ENCODE measurements at places on chromosomes 12 and 14.

GRCh38 chr12:120677765-120678473, 9.0 kb upstream of the MLEC start:
- DNase-seq = no peak

DNA sequence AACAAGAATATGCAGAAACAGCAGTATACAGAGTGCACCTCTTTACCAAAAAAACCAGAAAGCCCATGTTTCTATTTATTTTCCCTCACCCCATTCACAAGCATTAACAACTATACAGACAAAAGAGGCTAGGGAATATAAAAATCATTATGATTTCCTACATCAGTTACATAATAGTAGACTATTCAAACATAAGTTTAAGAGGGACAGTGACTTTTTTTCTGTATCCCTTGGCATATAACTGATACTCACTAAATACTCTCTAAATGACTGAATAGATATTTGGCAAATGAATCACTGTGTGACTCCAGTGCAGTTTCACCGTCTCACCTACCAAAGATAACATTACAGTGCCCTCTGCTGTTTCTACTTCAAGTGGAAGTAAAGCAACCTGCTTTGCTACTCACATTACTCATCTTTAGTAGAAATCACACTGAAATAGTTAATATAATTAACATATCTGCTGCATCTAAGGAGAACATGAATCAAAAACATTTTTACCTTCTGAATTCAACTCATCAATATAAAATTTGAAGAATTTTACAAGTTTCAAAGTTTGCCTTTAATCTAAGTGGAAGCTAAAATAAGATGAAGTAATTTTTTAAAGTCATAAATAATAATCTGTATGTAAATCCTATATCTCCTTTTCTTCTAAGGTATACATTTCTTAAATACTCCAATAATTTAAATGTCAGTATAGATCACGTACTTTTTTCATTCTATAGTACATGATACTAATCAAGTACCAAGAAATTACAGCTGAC, 103.8 kb downstream of the OSBPL8 start:
- DNase-seq = peak; percentile 42

- DNase-seq = no peak
These were observed 197.2 kb downstream of the NRXN3 start for GRCh38 chr14:78367355-78367754.

GRCh38 chr12:108381787-108382436, 42.8 kb upstream of the CMKLR1 start:
- DNase-seq = no peak

DNA sequence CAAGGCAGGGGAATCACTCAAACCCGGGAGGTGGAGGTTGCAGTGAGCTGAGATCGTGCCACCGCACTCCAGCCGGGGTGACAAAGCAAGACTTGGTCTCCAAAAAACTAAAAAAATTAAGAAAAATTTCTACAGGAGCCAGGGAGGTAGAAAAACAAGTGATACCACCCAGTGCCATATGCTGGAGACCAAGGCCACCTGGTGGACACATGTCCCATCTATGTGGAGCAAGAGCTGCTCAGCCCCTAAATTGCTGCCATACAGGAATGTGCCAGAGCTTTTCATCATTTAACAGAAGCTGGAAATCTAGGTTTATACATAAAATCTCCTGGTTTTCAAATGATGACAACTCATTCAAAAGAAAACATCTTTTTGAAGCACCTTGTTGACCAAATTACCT, 61.4 kb upstream of the ELK3 start:
- DNase-seq = no peak

DNA sequence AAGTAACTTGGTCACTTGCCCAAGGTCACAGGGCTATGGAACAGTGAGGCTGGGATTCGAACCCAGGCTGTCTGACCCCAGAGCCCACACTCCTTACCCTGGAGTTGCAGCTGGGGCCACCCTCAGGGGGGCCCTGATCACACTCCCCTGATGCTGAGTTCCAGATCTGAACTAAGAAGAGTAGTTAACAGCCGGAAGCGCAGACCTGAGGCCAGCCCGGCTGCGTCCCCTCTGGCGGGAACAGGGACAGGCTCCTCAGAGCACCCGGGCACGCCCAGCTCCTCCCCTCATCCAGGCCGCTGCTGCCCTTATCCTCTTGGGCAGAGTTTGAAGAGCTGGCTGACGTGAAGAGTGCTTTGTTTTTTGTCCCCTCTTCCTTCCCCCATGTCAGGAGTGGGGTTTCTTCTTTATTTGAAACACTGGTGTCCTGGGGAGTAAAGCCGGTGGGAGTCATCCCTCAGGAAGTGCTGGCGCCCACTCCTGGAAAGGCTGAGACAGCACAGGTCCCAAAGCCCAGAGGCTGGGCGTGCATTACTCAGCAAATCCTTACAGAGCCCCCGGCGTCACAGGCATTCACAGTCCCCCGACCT, 8.7 kb downstream of the PHB2 start:
- peak; percentile 78 for DNase-seq

- no peak for DNase-seq
These were observed 27.3 kb downstream of the ZC3H14 start for GRCh38 chr14:88590173-88590572.

GRCh38 chr12:62698701-62699101, 232.1 kb downstream of the MON2 start:
- DNase-seq = no peak

- no peak for DNase-seq
These were observed 51.0 kb downstream of the LMNTD1 start for GRCh38 chr12:25502118-25502517.

DNA sequence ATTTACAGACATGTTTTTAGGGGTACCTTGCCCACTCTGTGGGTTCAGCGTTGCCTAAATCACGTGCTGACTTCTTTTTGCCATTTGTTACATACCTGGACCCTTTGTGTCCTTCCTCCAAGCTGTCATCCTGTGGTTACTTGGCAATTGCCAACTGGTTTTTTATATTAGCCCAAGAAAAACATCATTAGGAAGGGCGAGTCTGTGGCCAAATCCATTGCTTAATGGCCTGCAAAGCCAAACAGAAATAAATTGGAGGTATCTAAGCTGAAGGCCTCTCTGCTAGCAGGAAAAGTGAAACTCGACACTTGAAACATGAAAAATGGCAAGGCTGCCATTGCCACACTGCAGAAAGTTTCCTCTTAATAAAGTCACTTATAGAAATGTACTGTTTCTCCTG, 190.4 kb downstream of the NUAK1 start:
- DNase-seq = no peak

DNA sequence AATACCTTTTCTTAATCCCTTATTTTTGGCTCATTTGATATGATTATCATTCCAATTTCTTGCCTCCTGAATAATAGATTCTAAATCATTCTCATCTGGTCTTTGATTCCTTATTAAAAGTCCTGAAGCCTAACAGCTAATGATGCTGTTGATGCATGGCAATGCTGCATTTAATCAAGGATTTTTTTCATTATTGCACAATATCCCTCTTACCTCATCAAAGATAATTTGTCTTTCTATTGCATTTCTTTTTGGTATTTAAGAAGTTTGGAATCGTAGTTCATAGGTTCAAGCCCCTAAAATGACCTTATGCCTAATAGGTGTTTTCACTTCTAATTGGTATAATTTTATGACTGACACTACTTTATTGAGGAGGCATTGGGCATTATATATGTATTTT, 648.2 kb upstream of the STXBP6 start:
- no peak for DNase-seq

- DNase-seq = no peak
These were observed 157.6 kb downstream of the AACS start for GRCh38 chr12:125222876-125223275.

DNA sequence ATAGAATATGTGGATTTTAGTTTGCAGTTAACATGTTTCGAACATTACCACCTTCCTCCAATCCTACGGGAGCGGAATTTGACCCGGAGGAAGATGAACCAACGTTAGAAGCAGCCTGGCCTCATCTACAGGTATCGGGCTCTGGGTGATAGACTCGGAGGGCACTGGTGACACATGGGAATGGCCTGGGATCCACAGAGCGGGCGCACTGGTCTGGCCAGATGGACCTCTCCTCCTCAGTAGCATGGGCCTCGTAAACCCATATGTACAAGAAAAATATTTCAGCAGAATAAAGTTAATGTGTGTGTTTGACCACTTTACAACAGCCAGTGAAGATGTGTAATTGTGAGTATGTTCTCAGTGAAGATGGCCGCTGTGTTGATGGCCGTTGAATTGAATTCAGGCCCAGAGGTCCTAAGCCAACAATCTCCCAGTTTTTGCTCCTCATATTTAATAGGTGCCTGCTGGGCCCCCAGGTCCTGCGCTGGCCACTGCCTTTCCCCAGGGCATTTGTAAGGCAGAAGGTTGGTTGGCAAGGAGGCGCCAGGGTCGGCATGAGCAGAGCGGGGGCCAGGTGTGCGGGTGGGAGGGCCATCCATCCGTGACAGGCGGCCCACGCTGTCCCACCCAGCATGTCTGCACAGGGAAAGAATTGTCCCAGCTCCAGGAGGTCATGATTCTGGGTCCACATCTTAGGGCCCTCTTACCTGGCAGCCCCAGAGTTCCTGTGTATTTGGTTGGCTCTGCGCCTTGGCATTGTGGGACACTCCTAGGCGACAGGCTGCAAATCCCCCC, 82.0 kb upstream of the DYNC1H1 start:
- DNase-seq = no peak

DNA sequence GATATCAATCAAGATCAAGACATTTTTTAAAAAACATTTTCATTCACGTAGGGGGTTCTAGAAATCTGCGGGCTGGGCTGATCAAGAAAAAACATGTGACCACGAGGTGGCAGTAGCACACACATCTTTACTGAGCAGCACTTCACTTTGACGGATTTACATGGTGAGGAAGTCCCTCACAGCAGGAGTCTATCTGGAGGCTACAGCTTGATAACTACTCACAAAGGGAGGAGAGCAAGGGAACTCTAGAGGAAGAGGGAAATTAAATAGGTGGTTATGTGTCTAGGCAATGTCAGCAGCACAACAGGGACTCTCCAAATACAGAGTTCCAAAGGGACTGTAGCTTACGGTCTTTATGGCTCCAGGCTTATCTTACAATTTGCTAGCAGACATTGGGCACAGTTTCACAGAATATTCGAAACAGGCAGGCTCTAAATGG, 248.1 kb downstream of the DPY19L2 start:
- DNase-seq = peak; percentile 37

DNA sequence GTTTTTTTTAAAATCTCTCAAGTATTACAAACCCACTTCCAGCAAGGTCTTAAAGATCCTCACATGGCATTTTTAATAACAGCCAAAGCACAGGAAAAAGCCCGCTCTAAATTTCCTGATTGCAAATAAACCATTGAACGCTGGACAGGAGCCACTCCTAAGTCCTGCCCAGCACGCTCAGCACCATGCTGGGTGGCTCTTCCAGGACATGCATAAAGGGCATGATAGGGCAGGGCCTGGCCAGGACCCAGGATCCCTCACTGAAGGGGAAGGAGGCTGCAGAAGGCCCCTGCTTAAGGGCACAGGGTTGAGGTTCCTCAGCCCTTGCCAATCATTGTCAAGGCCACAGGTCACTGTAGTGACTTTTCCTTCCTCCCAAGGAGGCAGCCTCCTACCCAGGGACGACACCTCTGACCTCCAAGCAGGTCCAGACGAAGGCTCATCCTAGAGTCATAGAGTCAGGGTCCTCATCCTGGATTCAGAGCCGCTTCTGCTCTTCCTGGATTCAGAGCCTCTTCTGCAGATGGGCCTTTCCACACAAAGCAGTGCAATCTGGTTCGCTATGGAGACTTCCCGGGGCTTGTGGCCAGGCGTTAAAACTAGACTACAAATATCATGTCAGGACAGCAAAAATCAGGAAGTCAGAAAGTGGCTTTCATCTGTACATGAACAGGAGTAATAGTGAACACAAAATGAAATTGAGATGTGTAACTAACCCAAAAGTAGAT, 123.8 kb downstream of the GCH1 start:
- DNase-seq = no peak

DNA sequence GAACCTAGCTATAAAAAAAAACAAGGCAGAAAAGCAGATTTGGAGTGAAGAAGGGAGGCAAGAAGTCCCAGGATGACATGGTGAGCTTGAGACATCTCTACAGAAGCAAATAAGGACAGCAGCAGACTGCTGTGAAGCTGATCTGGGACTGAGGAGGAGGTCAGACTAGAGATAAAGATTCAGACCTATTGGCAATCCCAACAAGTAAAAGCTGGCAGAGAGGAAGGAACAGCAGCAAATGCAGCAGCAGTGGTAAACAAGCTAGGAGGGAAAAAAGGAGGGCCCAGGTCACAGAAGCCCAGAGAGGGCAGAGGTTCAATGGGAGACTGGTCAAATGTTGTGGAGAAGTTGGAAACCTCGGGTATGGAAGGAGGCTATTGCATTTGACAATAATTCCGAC, 11.3 kb downstream of the SPTB start:
- no peak for DNase-seq

DNA sequence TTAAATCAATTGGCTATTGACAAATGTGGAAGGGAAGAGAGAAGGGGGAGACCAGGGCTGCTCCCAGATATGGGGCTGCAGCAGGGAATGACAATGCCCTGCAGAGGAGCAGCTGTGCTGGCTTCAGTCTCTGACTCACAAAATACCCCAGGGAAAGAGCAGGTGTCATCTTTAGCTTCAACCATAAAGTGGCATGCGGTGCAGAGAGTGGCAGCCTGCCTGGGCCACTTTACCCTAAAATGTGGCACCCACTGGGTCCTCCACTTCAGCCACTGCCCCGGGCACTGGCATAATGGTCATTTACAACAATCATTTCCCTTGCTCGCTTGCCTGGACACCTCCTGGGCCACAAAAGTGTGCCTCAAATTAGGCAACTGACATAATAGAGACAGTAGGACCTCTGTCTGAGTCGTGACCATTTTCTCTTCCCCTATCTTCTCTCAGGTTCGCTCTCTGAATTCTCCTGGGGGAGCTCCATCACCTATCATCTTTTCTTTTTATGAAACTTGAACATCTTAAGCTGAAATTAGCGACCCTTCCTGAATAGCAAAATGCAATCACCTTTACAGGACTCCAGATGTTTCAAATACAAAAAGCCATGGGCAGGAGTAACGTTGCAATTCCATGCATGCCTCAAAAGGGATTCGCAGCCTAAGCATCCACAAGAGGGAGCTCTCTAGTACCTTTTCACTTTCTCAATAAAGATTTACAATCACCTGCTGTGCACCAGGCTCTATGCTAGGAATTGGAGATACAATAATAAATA, 179.9 kb upstream of the ATF7IP start:
- peak; percentile 37 for DNase-seq

DNA sequence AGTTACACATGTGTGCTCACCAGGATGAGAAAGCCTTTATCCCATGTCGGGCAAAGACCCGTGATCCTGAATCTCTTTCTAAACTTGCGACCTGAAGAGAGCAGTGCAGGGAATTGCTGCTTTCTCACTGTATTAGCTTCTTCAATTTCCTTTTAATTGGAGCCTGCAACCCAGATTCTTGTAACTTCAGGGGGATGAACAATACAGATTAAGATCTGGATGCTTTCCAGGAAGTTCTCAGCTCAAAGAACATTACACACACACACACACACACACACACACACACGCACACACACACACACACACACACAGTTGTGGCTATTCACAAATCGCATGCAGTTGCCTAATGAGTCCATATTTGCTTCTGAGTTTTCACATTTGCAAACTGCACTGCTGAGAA, 268.3 kb downstream of the NPAS3 start:
- DNase-seq = peak; percentile 5

Measured in SK-N-SH (cell line).